ENCODE measurements at places on chromosomes 16 and 17.

GRCh38 chr16:1244881-1245280, 4.4 kb downstream of the TPSAB1 start:
- DNase-seq, result peak; percentile 82

DNA sequence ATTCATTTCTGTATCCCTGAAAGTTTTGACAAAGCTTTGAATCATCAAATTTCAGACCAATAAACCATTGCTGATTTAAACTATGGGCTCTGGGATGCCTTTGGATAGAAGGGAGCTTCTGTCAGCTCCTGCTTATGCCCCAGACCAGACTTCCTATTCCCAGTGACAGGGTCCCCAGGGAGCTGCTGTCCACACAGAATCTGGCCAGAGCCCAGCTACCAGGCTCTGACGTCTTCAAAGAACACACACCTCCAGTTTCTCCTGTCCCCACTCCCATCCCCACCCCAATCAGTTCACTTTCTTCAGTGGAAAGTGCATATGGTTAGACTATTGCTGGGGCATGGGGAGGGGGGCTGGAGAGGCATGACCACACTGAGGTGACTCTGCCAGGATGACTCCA, 51.6 kb upstream of the SREBF1 start:
- DNase-seq, result no peak

- no peak for DNase-seq
These were observed 243.2 kb upstream of the GSE1 start for GRCh38 chr16:85369741-85370528.

GRCh38 chr16:14164916-14165662, 94.0 kb downstream of the MRTFB start:
- no peak for DNase-seq

DNA sequence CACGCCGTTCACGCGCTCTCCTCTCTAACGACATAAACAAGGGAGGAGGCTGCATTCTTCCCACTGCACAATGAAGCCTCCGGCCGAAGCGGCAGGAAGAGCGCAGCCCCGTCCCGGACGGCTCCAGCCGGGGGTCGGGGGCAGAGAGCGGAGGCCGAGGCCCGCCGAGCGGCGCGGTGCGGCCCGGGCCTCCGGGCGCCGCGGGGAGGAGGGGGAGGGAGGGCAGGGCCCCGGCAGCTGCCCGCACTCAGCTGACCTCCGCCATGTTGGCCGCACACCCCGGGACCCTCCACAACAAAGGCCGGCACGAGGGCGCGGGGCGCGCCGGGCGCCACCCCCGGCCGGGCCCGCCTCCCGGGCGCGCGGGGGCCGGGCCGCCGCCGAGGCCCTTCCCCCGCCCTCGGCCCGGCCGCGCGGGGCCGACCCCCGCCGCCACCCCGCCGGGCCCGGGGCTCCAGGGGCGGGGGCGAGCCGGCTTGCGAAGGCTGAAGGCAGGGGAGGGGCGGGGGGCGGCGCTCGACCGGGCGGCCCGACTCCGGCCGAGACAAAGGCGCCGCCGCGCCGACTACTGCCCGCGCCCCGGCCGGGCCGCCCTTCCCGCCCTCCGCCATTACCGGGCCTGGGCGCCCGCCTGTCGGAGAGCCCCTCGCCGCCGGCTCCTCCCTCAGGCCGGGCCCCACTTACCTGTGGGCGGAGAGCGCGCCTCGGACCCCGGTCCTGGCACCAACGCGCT, 527 bp downstream of the SIAH1 start:
- DNase-seq, result peak; percentile 55
